AG08395 (cell line): ENCODE measurements at places on chromosomes 3 and 15.

DNA sequence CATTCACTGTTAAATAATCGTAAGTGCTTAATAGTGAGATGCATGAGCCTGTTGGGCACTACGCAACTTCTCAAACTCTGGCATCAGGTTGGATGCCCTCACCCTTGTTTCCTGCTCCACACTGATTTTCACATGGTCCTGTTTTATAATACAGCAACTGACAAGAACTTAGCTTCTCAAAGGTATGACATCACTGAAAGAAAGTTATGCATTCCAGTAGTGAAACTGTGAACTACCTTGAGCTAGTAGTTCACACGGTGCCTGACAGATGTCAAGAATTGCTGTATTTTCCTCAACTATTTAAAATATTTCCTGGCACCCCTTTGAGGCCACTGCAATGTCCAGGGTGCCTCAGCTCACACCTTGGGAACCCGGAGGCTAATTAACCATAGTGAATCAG lies 327.5 kb downstream of the RORA start:
- DNase-seq: no peak

GRCh38 chr15:89907289-89907688 lies 5.5 kb downstream of the ARPIN start:
- DNase-seq: no peak

- DNase-seq: no peak
Observed at GRCh38 chr15:25713736-25714537, 149.2 kb downstream of the ATP10A start.

- no peak for DNase-seq
Observed at GRCh38 chr3:21484828-21485144, 266.2 kb downstream of the ZNF385D start.

- DNase-seq: no peak
Observed at GRCh38 chr15:77042245-77042919, 28.5 kb downstream of the TSPAN3 start.

GRCh38 chr15:41148065-41148464 lies 32.0 kb upstream of the INO80 start:
- DNase-seq: no peak

- DNase-seq: peak; percentile 58
Observed at GRCh38 chr3:11477407-11477911, 166.3 kb downstream of the VGLL4 start.

DNA sequence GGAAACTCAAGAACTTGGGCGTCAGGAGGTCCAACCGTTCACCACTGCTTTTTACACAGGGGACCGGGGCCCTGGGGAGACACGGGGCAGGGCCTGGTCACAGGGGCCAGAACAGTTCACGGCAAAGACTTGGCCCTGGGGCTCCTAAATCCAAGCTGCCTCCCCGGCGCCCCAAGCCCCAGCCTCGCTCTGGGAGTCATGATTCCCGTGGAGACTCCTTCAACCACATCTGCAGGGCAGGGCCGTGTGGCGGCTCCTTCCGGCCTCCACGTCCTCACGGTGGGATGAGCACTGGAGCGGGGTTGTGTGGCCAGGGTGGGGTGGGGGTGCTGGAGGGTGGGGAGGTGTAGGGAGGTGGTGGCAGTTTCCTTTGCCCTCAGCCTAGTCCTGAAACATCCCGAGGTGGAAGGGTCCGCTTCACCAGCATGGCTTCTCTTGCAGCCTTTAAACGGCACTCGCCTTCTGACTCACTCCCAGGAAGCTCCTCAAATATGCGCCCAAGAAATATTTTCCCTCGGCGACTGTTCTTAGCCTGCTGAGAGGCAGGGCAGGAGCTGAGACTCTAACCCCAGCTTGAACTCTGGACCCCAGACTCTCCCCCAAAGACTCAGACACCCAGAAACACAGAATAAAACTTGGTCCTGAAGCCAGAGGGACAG lies 1.8 kb downstream of the MUC4 start:
- peak; percentile 41 for DNase-seq

- peak; percentile 43 for DNase-seq
Observed at GRCh38 chr3:105369500-105370371, 3.0 kb downstream of the ALCAM start.

GRCh38 chr3:157418104-157418503 lies 18.5 kb upstream of the PTX3 start:
- no peak for DNase-seq

- DNase-seq: peak; percentile 21
Observed at GRCh38 chr15:80455051-80455648, 51.0 kb downstream of the ARNT2 start.

DNA sequence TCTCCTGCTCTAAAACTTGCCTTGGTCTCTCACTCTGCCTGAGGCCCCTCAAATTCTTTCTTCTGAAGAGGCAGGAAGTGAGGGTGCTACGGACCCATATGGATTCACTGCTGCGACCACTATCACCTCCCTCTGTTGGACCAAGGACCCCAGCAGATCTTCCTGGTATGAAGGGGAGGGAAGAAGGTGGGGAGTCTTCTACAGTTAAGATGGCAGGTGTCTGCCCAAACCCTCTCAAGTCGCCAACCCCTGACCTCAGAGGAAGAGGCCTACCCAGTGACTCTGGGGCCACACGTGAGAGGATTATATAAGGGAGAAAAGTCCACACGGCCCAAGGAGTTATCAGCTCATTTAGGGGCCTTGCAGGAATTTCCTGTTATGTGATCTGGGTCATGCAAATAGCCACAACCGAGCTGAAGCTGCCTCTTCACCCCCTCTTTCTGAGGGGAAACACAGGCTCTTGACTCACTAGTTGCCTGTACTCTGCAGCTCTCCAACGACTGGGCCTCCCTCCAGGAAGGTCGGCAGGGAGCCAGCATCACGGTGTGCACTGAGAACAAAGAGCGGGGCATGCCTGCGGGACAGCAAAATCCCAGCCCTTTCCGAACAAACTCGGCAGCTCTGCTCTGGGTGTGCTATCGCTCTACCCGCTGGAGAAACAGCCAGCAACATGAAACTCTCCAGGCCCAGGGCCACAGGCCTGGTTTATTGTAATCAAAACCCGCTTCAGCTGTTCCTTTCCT lies 116.0 kb downstream of the XXYLT1 start:
- peak; percentile 89 for DNase-seq

DNA sequence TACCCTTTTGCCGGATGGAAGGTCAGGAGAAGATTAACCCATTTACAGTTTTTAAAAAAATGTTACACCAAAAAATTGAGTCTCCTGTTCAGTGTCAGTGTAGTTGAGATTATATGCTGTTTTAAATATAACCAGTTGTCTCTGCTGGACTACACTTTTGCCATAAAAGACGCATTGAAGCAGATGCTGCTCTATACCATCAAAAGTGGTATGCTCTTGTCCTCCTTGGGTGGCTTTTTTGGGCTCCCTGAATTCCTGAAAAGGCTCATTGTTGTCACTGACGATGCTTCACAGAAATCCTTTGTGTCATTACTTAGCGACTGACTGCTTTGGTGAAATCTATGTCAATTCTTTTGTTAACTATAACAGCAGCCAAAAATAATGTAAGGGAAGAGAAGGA lies 133.9 kb upstream of the SKOR1 start:
- DNase-seq: no peak

- no peak for DNase-seq
Observed at GRCh38 chr3:19075037-19075436, 73.3 kb upstream of the KCNH8 start.

- DNase-seq: no peak
Observed at GRCh38 chr3:72601060-72601459, 247.2 kb downstream of the SHQ1 start.

DNA sequence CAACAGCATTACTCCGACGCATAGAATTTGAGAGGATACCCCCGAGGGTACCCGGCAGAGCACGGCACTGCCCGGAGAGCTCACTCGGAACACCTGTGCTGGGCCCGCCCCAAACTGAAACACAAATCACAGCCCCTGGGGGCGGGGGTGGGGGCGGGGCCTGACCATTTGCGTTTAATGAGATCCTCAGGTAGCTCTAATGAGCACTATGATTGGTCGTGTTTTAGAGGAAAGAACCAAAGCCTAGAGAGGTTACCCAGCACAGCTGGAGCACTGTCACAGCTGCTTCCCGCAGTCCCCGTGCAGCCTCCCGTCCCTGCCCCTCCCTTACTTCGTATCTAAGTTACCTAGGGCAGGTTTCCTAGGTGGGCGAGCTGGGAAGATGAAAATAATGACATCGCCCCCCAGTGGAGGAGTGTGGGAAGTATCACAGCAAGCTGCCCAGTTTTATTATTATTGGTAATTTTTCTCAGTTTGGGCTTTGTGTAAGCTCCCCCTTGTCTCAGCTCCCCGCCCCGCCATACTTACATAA lies 187.1 kb downstream of the PDE8A start:
- no peak for DNase-seq

DNA sequence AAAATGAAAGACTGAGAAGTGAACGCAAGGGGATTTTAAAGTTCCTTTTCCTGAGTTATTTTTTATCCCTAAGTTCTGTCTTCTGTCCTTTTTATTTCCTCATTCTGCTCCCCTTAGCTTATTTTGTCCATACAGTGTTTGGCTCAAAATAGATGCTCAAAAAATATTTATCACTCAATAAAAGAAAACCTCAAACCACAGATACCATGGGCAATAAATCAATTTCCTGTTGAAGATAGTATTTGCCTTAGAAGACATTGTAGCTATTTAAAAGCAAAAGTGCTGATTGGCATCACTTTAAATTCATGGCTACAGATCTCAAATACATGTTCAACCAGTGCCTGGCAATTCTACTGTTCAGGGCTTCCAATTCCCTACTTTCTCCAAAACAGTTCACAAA lies 316.5 kb upstream of the ADAMTS9 start:
- no peak for DNase-seq

DNA sequence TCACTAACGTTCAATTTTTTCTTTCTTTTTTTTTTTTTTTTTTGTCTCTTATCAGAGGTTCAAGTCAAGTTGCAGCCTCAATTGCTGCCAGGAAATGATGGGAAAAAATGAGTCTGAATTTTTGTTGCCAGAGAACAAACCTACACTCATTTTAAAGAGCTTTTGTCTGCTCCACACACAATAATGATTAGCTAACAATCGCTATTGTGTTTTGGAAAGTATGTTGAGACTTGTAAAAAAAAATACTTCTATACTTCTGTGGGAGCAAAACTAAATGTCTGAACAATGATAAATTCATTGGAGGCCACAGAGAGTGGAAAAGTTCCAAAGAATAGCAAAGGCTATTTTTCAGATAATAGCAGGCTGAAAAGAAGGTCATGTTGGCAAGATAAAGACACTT lies 176.3 kb upstream of the LMCD1 start:
- DNase-seq: no peak

GRCh38 chr15:101652786-101653430 lies 727 bp upstream of the TM2D3 start:
- no peak for DNase-seq

DNA sequence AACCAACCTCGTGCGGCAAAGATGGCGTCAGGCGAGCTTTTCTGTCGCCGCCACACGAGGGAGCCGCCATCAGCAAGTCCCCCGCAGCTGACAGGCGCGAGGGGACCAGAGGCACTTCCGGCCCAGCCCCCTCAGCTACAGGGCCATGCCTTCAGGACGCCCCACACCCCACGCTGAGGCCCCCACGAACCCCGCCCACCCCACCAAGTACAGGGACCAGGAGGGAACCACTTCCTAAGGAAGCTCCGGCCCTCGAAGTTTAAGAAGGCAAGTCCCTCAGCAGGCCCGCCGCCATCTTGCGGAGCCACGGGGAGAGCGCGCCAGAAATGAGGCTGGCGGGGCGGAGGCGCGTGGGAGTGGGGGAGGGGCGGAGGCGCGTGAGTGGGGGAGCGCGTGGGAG lies 790 bp downstream of the DAZL start:
- no peak for DNase-seq

- DNase-seq: peak; percentile 63
Observed at GRCh38 chr3:194689493-194689944, 3.8 kb downstream of the FAM43A start.

DNA sequence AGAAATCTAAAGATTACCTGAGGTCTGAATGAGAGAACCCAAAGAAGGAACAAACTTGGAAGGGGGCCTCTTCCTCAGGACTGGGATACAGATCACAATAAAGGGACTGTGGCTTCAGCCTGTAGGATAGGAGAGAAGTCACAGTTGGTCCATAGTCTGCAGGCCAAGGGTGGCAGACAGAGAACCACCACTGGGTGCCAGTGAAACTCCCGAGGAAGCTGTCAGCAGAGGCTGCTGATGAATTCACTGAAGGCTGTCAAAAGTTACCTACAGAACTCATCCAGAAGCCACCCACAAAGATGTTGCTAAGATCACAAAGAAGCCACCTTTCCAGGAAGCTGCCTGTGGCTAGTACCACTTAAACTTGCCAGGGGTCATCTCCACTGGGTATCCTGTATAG lies 78.5 kb downstream of the TMCO5A start:
- no peak for DNase-seq

DNA sequence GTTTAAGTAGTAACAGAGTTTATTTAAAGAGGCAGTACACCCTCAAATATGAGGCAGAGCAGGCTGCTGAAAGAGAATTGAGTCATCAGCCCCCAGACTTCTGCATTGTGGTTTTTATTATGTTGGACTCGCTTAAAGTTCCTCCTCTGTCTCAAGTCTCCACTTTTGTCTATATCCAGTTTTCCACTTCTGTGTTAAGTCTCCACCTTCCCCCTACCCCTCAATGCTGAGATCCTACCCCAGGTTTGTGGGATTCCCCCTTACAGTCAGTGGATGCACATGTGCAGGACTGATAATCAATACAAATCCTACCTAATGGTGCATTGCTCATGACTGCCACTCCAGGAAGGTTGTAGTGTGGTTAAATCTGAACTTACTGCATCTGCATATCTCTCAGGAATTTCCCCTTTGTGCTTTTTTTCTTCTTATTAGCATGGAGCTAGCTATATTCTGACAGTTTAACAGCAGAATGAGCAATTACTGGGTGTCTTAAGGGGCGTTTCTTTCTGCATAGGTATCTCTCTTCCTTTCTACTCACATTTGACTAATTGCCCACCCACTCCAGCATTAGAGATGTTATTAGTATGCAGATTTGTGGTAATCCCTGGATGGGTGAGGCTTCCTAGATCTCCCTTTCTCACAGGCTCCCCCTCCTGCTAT lies 11.9 kb upstream of the CD200R1L start:
- no peak for DNase-seq

DNA sequence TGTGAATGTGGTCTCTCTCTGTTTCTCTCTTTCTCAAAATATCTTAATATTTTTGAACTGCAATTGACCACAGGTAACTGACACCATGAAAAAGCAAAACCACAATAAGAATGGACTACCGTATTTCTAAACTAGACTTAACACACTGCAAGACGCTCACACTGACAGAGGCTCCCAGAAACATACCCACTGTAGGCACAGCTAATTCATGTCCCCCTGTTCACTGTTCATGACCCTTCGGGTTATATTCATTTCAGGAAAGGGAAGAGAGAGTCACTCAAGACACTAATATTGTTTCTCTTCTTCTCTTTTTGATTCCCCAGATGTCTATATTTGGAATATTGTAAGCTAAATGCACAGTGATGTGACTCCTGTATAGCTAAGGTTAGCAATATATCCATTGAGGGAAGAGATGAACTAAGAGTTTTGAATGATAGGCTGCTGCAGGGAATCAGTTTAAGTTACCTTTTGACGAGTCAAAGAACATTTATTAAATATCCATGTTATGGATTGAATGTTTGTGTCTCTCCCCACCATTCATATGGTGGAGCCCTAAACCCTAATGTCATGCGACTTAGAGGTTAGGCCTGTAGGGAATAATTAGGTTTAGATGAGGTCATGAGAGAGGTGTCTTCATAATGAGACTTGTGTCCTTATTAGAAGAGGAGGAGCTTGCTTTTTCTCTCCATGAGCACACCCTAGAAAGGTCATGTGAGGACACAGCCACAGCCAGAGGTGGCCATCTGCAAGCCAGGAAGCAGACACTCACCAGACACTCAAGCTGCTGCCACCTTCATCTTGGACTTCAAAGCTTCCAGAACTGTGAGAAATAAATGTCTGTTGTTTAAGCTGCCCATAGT lies 216.6 kb upstream of the GRM7 start:
- no peak for DNase-seq
